ENCODE measurements at places on chromosomes 7 and 10.

DNA sequence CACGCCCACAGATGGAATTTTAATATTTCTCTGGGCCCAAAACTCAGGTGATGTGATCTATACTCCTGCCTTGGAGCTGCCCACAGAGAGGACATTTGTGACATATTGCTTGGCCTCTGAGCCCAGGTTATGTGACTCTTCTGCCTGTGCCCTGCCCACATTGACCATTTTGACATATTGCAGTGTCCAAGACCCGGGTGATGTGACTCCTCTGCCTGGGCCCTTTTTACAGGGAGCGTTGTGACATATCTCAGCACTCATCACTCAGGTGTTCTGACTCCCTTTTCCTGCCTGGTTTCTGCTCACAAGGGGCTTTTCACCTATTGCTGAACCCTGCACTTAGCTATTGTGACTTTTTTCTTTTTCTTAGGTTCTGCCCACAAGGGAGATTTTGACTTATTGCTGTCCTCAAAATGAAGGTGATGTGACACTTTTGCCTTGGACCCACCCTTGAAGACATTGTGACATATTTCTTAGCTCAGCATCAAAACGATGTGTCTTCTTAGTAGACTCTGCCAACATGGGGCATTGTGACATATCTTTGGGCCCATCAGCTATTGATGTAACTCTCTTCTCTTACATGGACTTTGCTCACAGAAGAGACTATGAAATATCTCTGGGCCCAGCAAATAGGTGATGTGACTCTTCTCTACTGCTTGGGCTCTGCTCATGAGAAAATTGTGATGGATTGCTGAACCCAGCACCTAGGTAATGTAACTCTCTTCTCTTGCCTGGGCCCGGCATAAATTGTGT, 11.0 kb upstream of the ZNF107 start:
- DNase-seq = no peak

- DNase-seq = no peak
Measured at GRCh38 chr7:128092221-128092620, 61.0 kb upstream of the LRRC4 start.

GRCh38 chr7:22325671-22326070, 31.3 kb downstream of the RAPGEF5 start:
- no peak for DNase-seq

DNA sequence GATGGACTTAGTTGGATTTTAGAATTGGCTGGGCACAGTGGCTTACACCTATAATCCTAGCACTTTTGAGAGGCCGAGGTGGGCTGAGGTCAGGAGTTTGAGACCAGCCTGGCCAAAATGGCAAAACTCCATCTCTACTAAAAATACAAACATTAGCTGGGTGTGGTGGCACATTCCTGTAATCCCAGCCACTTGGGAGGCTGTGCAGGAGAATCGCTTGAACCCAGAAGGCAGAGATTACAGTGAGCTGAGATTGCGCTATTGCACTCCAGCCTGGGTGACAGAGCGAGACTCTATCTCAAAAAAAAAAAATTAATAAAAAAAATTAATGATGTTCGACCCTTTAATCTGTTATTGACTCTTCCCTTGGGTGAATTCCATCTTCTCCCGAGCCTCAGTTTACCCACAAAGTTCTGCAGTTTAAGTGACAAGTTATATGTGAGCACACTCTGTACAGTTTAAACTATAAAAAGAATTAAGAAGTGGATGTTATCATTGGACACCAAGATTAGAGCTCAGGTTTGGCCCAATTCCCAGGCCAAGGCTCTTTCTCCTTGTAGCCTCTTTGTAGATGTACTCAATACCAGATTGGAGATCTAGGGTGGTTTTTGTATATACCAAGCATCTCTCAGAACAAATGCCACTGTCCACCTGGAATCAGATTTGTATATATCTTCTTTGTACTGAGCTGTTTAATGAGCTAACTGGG, 15.0 kb downstream of the KAT6B start:
- no peak for DNase-seq

GRCh38 chr7:44977959-44978335, 868 bp downstream of the MYO1G start:
- no peak for DNase-seq

All from kidney capillary endothelial cell (primary cell).